ENCODE measurements at places on chromosomes 5 and 9. TPM values are rescaled to one million over a fixed set of nuclear protein-coding genes. Genes with fewer than 3 reads are reported as not detected.

DNA sequence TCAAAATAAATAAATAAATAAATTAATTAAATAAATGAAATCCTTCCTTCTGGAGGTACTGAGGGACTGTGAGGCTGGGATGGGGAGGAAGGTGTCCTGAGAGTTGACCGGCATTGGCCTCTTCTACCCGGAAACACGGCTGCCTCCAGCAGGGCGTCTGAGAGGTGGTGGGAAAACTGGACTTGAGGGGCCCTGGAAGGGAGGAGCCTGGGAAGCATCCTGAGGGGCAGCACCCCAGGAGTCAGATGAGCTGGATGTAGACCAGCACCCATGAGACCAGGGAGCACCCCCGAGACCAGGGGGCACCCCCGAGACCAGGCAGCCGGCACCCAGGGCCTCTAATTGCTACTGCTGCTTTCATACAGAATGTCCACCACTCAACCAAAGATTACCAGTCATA, 8.8 kb upstream of the NSMF start:
- H3K4me1 ChIP-seq, result peaks cover 8% of the 10 kb centered on the region
- no peak overlapping the region for H3K4me3 ChIP-seq
- no peak overlapping the region for H3K27ac ChIP-seq
- H3K27me3 ChIP-seq, result peaks cover 9% of the 10 kb centered on the region
- no peak for DNase-seq

DNA sequence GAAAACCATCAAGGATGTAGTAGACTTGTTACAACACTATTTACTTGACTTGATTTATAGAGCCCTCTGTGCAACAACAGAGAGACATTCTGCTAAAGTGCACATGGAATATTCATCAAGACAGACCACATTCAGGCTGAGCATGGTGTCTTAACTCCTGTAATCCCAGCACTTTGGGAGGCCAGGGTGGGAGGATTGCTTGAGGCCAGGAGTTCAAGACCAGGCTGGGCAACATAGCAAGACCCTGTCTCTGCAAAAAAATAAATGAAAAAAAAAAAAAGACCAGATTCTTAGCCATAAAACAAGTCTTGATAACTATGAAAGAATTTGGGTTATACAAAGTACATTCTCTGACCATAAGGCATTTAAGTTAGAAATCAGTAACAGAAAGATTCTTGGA, 25.3 kb downstream of the DENND4C start:
- no peak for DNase-seq
- H3K27ac ChIP-seq, result no peak overlapping the region
- H3K27me3 ChIP-seq, result no peaks in the 10 kb centered on the region
- peaks cover 5% of the 10 kb centered on the region for H3K36me3 ChIP-seq

- no peak overlapping the region for H3K27ac ChIP-seq
- H3K27me3 ChIP-seq, result peaks cover 33% of the 10 kb centered on the region
- DNase-seq, result no peak
- H3K4me3 ChIP-seq, result no peak overlapping the region
- no peaks in the 10 kb centered on the region for H3K36me3 ChIP-seq
These were observed 167.1 kb upstream of the PPP1R2B start for GRCh38 chr5:156682971-156683370.

The MELK gene
- total RNA-seq, result 49.8 TPM

The PCDHB6 gene
- not detected for total RNA-seq

All from activated naive CD8-positive, alpha-beta T cell treated with anti-CD3 and anti-CD28 coated beads for 36 hours (primary cell).